Kidney (tissue), 22 donors: ENCODE measurements at places on chromosomes 11 and 22.
A peak's percentile ranks its signal among the peaks of the same experiment; 100 is the strongest.

DNA sequence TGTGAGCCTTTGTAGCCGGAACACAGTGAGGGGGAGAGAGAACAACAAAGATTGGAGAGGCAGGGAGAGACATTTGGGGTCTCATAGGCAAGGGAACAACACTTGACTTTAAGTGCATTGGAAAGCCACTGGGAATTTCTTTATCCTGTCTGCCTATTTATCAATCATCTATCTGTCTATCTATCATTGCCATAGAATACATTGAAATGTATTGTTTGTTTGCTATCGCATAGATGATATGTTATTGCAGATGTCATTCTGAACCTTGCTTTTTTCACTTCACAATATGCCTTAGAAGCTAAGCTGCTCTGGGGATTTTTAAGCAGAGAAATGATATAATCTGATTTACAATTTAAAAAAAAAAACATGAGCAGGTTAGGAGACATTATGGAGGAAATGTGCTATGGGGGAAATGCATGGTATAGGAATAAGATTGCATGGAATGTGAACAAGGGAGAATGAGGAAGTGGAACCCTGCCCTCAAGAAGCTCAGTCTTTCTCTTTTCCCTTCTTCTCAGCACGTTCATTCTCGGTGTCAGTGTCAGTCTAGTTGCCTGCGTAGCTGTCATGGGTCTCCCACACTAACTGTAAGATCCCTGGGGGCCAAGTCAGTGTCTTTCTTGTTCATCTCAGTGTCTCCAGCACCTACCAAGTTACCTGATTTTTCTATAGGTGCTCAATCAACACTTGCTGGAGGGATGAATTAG is 158.7 kb upstream of the ARHGAP20 start:
- DNase-seq = no peak

GRCh38 chr11:77559686-77560401 is 29.9 kb upstream of the AQP11 start:
- DNase-seq = no peak

- DNase-seq = no peak
Observed at GRCh38 chr11:2198621-2199365, 27.2 kb upstream of the TH start.

DNA sequence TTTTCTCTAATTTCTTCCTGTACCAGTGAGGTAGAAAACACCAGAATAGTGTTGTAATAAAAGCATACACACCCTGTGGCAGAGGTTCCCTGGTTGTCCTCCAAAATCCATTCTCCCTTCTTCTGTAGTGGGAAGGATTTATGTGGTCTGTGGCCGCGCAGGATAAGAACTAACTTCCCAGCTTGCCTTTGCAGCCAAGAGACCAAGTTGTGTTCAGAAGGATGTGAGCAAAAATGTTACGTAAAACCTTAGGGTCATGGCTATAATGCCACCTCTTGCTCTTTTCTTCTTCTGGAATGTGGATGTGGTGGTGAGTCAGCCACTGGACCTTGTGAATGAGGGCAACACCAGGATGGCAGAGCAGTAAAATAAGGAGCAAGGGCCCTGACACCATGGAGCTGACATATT is 28.4 kb downstream of the CCDC90B start:
- no peak for DNase-seq

GRCh38 chr11:34318111-34319037 is 39.4 kb downstream of the ABTB2 start:
- no peak for DNase-seq

DNA sequence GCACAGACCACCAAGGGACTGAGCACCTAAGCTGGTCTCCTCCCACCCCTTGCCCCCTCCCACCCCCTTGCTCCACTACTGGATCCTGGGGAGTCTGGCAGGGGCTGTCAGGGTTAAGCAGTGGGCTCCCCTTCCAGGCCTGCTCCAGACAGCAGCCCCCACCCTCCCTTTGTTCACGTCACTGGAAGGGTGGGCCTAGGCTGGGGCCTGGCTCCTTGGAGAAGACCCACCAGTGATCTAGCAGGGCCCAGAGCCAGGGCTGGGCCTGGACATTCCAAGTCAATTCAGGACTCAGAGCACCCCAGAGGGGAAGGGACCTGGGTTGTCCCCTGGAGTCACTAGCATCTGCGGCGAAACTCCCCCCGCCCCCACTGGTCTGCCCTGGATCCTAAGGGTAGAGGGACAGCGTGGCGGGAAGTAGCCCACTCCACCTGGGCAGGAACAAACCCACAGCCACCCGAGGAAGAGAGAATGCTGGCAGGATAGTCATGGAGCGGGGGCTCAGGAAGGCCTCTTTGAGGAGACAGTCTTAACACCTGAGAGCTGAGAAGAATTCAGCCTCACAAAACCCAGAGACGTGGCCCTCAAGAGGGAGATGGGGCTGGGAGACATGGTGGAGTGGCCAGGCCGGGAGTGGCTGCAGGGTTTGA is 45.8 kb downstream of the IGLL1 start:
- DNase-seq = peak; percentile 79

DNA sequence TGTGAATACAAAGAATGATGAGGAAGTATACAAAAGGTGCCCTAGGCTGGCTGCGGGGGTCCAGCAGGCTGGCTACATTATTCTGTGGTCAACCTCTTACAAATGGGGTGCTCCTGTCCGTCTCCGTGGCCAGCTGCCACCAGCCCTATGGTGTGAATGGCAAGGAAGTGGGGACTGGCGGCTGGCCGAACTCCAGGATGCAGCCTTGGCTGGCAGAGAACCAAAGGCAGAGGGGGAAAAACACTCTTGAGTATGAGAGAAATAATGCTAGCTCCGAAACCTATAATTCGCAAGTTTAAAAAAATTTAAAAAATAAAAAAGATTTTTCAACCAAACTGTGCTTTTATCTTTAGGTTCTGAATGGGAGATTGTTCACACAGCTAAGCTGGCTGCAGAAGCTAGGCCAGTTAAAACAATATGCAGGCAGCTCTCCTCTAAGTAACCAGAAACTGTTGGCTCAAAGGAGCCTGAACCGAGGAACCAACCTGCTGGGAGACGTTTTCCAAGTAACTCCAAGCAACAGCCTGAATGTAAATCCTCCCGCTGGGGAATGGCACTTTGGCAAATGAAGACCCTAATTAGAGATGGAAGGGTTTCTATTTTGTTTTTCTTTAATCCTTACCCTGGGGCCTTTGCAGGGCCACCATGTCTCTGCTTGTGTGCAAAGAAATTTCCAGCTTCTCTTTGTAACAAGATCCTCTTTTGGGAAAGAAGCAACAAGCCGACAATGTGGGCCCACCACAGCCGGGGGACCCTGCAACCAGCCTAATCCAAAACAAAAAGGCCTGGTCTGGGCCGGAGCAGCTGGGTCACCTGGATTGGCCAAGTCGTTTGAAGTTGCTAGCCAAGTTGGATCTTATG is 50.2 kb downstream of the C22orf31 start:
- no peak for DNase-seq

DNA sequence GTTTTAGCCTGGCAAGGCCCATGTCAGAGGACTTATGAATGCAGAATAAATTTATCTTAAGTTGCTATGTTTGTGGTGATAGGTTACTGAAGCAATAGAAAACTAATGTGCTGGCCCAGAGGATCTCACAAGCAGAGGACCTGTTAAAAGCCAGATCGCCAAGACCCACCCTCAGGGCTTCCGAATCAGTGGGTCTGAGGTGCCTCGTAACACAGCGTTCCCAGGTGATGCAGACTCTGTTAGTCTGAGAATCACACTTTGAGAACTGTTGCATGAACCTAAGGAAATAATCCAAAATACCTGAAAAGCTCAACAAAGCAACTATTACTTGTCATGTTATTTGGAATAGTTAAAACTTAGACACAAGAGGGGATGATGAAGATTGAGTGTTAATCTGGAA is 6.7 kb upstream of the SCARF2 start:
- peak; percentile 10 for DNase-seq

- no peak for DNase-seq
Observed at GRCh38 chr11:125429807-125430678, 66.0 kb downstream of the FEZ1 start.

GRCh38 chr11:86021377-86021776 is 47.5 kb downstream of the PICALM start:
- DNase-seq = no peak

- no peak for DNase-seq
Observed at GRCh38 chr22:49328630-49329405, 498.9 kb downstream of the BRD1 start.

DNA sequence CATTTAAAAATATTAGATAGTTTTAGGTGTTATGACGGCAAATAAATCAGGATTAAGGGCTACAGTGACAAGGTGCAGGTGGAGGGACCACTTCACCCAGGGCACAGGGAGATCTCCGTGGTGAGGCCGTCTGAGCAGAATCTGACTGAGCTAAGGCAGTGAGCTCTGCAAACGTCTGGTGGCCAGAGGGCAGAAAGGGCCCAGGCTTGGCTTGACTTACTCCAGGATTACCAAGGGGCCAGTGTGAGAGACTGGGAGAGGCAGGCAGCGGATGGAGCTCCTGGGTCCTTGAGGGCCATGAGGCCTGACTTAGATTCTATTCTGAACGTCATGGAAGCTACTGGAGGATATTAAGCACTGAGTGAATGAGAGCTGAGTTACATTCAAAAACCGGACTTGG is 125.9 kb upstream of the B3GAT1 start:
- DNase-seq = no peak

DNA sequence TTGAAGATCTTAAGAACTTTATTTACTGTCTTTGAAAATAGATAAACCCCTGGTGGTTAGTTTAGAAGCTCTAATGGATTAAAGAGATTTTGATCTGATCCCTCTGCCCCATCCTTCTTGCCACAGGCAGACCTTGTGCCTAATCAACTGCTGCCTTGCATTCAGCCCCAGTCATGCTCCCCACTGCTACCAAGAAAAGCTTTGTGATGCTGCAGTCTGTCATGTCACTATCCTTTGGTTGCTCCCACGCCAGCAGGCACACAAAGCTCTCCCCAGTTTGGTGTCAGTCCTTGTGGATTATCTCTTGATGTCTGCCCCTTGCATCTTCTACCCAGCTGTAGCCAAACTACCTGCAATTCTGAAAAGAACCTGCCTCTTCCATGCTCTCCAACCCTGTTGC is 112.2 kb downstream of the MTNR1B start:
- DNase-seq = no peak

DNA sequence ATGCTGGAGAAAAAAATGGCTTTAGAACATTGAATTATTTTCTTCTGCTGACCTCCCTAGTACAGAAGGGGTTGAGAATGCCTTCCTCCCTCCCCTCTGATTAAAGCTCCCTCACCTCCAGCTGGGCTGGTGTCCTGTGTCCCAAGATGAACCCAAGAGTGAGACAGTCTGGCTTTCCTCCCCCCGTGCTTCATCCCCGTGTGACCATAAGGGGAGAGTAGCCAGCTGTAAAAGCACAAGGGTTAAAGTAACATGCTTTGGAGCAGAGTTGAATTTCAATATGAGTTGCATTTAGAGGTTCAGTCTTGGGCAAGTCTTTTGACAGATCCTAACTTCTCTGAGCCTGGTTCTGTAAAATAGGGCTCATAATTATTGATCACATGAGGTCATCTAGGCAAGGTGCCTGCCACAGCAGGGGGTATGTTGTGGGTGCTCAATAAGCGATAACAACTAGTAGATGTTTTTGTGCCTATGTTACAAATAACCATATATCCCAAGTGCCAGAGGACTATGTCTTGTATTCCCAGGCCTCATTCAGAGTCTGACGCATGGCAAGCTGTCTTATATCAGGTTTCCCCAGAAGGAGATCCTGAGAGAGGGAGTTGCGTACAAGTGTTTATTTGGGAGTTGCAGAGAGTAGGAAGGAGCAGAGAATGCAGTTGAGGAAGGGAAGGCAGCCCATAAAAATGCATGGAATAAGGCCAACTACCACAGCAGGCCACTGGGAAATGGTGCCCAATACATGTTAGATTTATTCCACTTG is 4.1 kb downstream of the PRG2 start:
- peak; percentile 70 for DNase-seq

GRCh38 chr11:68141246-68142027 is 20.2 kb upstream of the CHKA start:
- DNase-seq = no peak

DNA sequence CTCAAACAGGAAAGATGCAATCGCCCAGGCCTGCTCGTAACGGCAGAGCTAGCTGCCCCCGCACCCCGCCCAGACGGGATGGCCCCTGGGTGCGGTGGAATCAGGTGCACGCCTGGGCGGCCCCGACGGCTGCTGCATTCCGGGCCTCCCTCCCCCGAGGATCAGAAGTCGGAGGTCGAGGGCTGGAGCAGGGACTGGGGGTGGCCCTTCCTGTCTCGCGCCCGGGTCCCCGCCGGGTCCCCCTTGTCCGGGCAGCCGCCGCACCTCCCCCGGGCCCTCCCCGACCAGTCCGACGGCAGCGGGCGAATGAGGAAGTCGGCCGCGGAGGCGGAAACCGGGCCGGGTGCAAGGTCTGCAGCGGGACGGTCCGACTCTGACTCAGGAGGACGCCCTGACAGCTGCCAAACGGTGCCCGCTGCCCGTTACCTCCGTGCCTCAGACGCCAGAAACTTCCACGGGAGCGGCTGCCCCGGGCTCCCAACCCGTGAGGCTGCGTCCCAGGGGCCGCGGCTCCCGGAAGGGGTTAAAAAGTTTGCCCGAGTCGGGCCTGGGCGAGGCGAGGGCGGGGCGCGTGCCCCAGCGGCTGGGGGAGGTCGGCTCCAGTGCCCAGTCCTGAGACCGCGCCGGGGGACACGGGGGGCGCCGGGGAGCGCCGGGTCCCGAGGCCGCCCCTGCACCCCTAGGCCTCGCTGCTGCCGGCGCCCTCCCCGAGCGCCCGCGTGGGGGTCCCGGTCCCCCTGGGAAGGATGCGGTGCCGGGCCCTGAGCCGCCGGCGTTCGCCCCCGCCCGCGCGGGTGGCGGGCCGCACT is 663 bp downstream of the MYH9 start:
- DNase-seq = peak; percentile 35

GRCh38 chr11:71246559-71246958 is 5.8 kb downstream of the SHANK2 start:
- DNase-seq = no peak

DNA sequence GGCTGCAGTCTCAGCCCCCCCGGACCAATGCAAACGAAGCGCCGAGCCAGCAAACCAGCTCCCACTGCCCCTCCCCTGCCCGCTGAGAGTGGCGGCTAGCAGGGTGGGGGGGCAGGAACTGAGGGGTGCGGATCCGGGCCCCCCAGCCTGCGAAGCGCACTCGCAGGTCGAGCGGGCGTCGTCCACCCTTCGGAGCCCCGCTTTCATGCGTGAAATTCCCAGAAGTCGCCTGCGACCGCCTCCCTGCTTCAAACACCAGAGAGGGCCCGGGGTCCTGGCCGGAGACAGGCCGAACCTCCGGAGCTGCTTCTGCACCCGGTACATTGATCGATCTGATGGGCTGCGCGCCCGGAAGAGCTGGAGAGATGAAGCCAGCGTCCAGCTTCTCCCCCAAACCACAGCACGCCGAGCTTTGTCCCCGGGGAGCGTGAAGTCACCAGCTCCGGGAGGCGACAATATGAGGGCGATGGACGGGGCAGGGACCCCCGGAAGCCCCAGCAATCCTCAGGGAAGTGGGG is 646 bp upstream of the PATZ1 start:
- DNase-seq = peak; percentile 86
